ENCODE measurements at places on chromosomes 1 and 21. TPM values are rescaled to one million over a fixed set of nuclear protein-coding genes. Genes with fewer than 3 reads are reported as not detected.

NBPF10 gene
- 0.62 TPM for total RNA-seq

HMCN1 gene
- 7.6 TPM for total RNA-seq

- DNase-seq = no peak
Measured at GRCh38 chr1:186896211-186896610, 67.5 kb downstream of the PLA2G4A start.

SLC66A1 gene
- total RNA-seq = 7.0 TPM
